ENCODE measurements at places on chromosomes 12 and 14.
A peak's percentile ranks its signal among the peaks of the same experiment; 100 is the strongest.

GRCh38 chr14:105388110-105388951 lies 10.0 kb upstream of the TEX22 start:
- DNase-seq = no peak

DNA sequence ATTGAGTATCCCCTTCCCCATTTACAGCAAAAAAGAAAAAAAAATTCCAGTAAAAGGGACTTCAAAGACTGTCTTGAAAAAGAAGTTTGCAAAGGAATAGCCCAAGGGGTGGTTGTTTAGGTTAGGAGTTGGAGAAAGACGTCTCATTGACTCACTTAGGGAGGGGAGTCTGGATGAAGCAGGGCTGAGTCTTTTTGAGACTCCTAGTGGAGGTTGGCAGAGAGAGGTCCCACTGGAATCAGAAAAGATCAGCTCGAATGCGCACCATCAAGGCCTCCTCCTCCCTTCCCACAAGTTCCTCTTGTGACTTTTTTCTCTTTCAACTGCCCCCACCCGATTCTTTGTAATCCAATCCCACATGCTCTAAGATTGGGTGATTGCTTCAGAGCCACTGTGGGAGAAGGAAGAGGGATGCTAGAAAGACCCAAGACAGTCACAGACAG lies 1.9 kb downstream of the ARHGEF40 start:
- DNase-seq = no peak

DNA sequence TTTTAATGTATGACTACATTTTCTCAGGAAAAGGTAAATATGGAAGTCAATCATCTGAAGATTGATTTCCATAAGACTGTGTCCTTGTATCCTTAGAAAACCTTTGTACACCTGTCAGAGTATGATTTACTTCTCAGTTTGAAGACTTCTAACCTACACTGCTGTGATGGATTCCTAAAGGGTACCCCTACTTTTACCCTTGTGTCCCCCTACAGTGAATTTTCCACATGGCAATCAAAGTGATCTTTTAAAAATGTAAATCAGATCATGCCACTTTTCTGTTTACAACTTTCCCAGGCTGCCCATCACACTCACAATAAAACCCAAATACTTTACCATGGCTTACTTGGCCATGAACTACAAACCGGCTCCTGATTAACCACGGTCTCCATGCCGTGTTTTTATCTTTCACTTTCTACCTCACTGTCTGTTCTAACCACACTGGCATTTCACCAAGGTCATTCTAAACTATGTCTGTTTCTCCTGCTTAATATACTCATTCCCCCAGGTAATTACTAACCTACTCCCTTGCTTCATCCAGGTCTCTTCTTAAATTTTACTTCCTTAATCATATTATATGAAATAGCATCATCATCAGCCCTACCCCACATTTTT lies 8.1 kb downstream of the DNAI7 start:
- DNase-seq = no peak

DNA sequence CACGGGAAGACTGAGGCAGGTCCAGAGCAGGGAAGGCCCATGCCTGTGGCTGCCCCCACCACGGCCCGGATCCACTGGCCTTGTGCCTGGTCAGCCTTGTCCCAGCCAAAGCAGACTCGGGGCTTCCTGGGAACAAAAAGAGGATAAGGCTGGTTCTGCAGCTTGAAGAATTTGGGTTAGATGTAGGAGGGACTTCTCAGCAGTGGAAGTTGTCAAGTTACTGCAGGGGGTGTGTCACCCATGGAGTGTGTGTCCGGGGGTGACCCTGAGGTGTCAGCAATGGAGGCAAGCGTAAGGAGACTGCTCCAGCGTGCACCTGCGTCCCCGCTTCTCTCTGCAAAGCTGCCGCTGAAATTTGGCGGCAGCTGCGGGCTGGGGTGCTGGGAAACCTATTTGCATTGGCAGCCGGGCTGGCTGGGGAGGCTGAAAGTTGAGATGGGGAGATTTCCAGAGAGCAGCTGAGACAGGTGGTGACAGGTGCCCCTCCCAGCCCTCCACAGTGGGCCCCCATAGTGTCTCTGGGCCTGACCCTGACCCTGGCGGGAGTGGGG lies 12.5 kb upstream of the TNFAIP2 start:
- peak; percentile 39 for DNase-seq

DNA sequence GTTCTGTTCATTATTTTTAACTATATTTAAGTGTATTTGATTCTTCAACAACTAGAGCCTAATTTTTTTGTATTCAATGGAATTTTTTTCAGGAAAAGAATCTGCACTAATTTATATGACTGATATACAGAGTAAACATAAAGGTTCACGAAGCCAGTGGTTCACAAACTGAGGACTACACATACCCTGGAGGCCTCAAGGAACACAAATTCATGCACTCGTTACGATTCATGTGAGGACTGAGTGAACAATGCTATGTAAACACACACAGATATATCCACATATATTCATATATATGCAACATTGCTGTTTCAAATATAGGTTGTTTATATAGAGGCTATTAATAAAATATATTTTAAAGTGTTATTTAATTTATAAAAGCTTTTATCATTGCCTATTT lies 137.8 kb downstream of the PHLDA1 start:
- DNase-seq = no peak

- DNase-seq = no peak
Measured at GRCh38 chr14:37544407-37544806, 50.6 kb downstream of the FOXA1 start.

DNA sequence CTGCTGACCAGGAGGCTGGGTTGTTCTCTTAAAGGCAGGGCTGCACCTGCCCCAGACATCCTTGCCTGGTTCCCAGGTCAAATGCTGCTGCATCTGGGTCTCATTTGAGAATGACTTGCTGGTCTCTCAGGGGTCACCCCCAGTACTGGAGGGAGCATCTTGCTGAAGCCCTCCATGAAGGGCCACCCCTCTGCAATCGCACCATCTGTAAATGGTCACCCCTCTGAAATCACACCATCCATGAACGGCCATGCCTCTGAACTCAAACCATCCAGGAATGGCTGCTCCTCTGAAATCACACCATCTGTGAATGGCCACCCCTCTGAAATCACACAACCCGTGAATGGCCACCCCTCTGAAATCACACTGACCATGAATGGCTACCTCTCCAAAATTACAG lies 7.3 kb upstream of the SERPINA6 start:
- no peak for DNase-seq

- no peak for DNase-seq
Measured at GRCh38 chr12:59895166-59895775, 299.4 kb downstream of the SLC16A7 start.

DNA sequence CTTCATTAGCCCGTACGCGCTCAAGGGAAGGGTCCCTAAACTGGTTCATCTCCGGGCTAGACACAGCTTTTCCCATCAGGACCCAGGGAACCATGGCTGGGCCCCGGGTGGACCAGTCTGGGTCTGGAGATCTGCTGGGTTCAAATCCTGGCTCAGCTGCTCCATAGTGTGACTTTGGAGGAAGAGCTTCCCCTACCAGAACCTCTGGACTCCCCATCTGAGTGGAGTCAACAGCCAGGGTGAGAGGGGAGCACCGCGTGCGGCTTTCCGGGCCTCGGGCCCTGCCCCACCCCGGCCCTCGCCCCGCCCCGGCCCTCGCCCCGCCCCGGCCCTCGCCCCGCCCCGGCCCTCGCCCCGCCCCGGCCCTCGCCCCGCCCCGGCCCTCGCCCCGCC lies 41.2 kb downstream of the BEGAIN start:
- no peak for DNase-seq

GRCh38 chr14:99602054-99602787 lies 1.8 kb downstream of the CCDC85C start:
- DNase-seq = peak; percentile 16

- DNase-seq = no peak
Measured at GRCh38 chr12:79329933-79330332, 360.8 kb downstream of the PAWR start.

DNA sequence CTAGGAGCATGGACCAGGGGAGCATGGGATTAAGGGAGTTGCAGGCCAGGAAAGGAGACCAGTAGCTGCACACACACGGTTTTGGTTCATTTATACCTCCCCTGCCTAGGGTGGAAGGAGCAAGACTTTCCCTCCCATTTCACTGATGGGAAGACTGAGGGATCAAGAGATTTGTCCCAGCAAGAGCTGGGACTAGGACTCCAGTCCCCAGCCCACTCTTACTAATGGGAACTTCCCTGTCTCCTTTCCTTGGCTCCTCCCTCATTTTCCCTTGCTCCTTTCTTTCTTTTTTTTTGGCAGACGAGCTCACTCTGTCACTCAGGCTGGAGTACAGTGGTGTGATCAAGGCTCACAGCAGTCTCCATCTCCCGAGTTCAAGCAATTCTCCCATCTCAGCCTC lies 13.0 kb downstream of the SCNN1A start:
- no peak for DNase-seq

GRCh38 chr12:11920231-11920630 lies 150.5 kb upstream of the BCL2L14 start:
- no peak for DNase-seq

DNA sequence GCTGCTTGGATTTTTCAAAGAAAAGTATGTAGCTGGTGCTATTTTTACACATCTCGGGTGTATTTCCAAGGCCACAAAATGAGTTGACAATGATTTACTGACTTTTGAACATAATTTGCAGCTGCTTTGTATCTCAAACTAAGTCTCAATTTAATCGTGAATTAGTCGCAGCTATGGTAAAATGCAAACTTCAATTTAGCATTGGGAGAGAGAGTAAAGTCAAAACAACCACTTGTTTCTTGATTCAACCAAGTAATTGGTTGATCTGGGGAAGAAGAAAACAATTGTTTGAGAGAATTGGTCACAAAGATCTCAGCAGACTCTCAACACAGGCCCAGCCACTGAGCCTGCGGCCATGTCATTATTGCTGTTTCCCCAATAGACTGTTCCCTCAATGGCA lies 75.0 kb upstream of the DYRK2 start:
- no peak for DNase-seq

DNA sequence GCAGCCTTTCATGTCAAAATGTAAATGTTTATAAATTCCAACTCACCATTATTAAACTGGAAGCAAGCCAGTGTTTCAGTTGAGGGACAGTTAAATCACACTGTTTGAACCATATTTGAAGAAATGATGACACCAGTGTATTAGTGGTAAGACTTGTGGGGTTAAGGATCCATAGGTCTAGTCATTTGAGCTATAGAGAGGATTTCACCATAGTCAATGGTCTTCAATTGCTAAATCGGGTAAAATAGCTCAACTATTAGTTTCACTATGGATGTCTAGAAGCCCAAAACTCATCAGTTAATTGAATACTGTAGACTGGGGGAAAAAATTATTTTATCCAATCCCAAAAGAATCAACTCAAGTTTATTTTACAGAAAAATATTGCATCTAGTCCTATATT lies 659.1 kb downstream of the NRXN3 start:
- no peak for DNase-seq

- DNase-seq = no peak
Measured at GRCh38 chr12:118560733-118561132, 184.4 kb downstream of the SUDS3 start.

GRCh38 chr12:106331599-106331998 lies 25.9 kb upstream of the POLR3B start:
- DNase-seq = no peak

GRCh38 chr14:101851736-101852405 lies 90.4 kb downstream of the PPP2R5C start:
- DNase-seq = no peak

DNA sequence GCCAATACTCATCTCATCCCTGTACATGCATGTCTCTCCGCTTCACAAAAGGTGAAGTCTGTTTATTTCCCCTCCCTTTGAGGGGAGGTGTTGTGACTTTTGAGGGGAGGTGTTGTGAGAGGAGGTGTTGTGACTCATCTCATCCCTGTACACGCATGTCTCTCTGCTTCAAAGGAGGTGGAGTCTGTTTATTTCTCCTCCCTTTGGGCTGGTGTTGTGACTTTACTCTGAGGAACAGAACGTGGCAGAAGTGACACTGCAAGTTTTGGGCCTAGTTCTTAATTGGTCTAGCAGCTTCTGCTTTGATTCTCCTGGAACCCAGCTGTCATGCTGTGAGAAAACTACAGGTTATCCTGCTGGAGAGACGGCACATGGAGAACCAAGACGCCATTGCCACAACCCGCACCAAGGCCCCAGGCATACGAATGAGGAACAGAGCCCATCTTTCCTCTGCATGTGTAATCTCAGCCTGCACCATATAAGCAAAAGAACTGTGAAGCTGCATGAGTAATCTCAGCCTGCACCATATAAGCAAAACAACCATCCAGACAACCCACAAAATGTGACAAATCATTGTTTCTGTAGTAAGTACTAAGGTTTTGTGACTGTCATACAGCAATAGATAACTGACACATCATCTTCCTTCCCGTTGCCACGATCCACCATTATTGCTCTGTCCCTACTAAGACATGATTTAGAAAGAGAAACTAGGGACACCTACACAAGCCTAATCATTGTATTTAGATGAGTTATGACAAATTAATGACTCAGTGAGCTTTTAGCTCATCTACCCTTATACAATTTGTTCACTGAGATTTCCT lies 30.0 kb downstream of the GALNT4 start:
- DNase-seq = no peak

DNA sequence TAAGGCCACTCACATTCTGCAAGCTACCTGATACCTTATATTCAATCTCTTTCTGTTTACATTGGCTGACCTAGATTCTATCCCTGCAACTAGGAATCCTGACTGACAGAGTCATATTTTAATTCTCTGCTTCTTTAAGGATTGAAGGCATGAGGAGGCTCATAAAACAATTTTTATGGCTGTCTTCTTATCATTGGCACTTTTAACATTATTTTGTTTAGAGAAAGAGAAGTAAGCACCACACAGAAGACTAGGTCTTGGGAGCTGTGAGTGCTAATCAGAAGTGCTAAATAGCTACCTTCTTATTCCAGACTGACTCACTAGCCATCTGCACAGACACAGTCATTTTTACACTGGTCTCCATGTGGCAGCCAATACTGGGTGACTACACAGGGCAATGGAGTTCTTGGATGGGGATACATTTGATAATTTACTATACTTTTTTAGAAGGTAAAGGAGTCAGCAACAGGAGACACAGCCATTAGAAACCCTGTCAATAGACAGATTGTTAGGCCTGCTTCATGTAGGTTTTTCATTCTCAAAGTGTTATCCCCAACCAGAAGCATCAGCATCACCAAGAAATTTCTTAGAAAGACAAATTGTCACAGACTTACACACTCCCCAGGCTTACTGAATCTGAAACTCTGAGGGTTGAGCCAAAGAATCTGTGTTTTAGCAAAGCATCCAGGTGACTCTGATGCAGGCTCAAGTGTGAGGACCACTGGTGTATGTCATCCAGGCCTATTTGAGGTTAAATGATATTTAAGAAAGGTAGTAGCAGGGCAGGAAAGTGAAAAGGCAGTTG lies 214.1 kb downstream of the DUSP6 start:
- DNase-seq = no peak

GRCh38 chr14:67514650-67515385 lies 18.3 kb upstream of the PLEKHH1 start:
- DNase-seq = peak; percentile 37

GRCh38 chr14:22422238-22422637 lies 166.8 kb downstream of the DAD1 start:
- DNase-seq = no peak

- DNase-seq = no peak
Measured at GRCh38 chr14:66701813-66702212, 193.9 kb downstream of the GPHN start.

DNA sequence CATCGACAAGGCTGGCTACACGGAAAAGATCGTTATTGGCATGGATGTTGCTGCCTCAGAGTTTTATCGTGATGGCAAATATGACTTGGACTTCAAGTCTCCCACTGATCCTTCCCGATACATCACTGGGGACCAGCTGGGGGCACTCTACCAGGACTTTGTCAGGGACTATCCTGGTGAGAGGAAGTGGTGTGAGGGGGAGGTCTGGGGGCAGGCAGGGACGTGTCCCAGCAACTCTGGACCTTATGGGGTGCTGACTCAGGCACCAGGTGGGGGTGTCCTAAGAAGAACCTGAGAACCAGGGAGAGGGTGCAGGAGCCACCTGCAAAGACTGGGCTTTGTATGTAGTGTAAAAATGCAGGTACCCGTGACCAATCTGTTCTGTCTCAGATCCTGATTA lies 5.2 kb downstream of the ENO2 start:
- DNase-seq = no peak
